ENCODE measurements at places on chromosomes 11 and 22.

GRCh38 chr11:17703951-17704350 is 15.4 kb upstream of the MYOD1 start:
- no peak for DNase-seq

DNA sequence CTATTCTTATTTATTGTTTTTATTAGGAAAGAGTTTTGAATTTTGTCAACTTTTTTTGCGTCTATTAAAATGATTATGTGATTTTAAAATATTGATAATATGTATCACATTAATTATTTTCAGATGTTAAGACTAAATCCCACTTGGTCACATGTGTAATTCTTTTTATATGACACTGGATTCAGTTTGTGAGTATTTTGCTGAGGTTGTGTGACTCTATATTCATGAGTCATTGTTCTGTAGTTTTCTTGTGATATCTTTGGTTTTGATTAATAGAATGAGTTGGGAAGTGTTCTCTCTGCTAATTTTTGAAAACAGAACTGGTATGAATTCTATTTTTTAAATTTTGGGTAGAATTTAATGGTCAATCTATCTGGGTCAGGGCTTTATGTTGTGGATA is 317.9 kb downstream of the ETS1 start:
- no peak for DNase-seq

GRCh38 chr11:63938479-63939396 is at the start of gene NAA40:
NAA40 (plus strand) TSS chr11:63939002; CDS start chr11:63939097, 95 bp downstream.
- DNase-seq = peak; percentile 94

DNA sequence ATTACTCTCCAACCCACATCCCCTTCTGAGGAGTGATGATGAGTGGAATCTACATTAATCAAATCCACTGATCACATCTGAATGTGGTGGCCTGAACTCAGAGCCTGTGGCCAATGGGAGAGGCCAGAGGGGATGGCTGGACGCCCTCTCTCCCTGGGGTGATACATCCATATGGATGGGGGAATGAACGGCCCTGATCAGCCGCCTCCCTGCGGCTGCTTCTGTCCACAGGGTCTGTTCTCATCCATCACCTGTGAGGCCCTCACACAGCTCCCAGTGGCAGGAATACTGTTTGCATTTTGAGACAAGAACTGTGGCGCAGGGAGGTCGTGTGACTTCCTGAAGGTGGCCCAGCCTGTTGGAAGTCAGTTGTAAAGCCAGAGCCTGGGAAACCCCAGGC is 78.3 kb upstream of the SHISAL1 start:
- no peak for DNase-seq

DNA sequence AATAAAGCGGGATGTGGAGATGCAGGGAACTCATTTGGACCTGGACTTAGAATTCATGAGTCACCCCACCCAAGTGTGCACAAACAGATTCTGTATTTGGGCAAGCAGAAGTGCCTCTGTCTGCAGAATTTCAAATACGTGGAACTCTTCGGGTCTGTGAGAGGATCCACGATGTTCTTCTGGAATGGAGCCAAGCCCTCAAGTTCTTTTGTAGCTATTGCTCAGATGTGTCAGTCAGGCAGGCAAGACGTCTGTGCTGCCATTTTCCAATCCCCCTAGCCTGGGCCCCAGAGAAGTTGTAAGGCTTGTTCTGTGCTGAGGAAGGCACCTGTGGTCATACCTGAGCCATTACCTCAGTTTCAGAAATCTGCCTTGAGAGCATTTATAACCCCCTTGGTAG is 132.8 kb upstream of the RASSF10 start:
- no peak for DNase-seq

- no peak for DNase-seq
Observed at GRCh38 chr11:101008961-101009689, 120.5 kb downstream of the PGR start.

GRCh38 chr11:65849366-65849765 is 8.6 kb downstream of the CFL1 start:
- no peak for DNase-seq

- no peak for DNase-seq
Observed at GRCh38 chr11:34749666-34750659, 129.1 kb downstream of the EHF start.

DNA sequence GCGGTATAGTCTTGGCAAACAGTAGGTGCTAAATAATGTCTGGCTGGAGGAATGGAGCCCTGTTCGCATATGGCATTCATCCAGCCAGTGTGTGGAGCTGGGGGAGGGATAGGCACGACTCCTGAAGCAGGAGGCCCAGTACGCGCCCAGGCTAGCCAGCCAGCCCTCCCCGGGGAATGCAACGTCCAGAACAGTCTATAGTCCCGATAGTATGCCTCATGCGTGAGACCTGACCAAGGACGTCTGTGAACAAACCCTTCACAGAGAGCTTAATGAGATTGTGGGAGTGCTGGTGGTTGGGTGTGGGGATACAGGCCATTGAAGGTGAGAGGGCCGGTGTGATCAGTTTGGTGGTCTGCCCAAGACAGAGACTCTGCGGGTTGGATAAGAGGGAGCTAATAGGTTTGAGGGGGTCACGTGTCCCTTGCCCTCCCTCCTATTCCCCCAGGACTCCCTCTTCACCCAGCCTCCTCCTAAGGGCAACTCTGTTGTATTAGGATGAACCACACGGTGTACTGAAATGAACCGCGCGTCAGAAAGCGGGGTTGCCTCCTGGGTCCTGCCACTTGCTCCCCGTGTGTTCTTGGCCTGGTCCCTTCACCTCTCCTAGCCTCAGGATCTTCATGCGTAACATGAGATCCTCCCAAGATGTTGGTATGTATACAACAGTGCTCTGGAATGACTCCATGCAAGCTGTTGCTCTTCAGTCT is 987 bp upstream of the GRIK4 start:
- no peak for DNase-seq

DNA sequence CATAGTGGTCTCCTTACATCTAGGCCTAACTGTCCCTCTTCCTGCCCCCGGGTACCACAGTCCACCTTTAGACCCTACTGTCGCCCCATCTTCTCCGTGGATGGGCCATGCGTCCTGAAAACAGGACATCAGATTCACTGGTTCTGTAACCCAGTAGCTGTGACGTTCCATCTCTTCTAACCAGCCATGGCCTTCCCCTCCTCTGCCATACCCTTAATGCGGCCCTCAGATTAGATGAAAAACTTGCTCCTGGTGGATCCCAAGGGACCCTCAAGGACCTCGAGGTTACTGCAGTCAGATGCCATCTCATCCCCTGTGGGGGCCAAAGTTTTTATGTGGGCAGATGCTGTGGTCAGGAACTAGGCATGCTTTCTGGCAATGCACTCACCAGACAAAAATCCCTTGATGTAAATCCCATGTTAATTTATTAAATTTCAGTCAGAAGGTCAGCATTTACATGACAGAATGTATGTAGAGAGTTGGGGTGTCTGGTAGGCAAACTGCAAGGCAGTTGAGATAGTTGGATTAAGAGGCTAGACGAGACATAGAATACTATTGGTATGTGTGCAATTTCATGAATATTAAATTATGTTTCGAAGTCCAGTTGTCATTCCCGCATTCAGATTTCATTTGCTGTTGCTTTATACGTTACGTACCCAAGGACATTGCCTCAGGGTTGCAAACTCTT is 64.3 kb downstream of the WNT11 start:
- no peak for DNase-seq

DNA sequence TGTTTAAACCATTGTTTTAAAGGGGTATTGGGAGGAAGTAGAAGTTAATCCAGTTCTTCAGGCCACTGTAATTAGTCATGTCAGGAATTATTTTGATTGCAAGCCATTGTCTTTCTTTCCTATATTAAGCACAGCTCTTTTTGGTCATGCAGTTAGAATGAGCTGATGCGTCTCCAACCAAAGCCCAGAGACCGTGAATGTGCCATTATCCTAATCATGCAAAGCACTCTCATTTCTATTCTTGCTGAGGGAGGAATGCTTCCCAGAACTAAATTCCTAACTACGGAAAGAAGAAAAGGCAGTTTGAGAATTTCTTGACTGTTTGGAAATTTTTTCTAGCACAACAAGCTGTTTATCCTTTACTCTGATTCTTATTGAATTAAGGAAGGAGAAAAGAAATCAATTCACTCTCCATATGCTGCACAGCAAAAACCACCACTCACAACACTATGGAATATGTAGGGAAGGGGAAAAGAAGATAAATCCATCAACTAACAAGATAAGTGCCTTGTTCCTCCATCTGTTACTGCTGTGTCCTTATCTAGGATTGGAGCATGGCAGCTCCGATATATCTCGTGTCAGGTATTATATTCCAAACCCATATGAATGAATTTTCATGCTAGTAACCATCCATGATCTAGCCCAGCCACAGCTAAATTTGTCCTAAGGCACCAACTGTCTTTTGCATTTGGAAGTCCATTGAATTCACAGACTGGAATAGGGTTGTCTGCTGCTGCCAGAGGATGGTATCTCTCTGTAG is 70.8 kb downstream of the NTM start:
- no peak for DNase-seq

DNA sequence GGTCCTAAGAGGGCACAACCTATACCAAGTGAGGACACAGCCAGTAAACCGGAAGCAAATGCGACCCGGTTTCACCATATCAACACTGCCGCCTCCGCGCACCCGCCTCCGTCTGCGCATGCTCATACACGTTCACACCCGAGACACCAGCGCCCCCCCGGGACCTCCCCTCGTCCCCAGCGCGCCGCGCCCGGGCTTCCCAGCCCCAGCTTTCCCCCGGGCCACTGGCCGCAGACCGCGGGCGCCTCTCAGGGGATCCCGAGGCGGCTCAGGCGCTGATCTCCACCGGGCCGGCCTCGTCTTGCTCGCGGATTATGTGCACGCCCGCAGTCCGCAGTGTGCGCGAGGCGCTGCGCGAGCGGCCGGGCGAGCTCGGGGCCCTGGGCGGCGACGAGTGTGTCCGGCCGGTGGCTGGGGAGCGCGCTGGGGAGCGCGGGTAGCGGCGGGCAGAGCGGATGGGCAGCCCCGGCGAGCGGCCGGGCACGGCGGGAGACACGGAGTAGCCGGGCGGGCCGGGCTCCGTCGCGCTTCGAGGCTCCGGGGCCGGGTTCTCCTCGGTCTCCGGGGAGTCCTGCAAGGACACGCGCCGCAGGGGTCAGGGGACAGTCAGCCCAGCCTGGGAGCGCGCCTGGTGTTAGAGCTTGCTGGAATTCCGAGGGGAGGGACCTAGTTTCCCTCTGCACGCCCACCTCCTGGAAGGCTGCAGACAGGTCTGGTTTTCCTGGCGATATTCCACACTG is 2.0 kb downstream of the HEPN1 start:
- peak; percentile 57 for DNase-seq

DNA sequence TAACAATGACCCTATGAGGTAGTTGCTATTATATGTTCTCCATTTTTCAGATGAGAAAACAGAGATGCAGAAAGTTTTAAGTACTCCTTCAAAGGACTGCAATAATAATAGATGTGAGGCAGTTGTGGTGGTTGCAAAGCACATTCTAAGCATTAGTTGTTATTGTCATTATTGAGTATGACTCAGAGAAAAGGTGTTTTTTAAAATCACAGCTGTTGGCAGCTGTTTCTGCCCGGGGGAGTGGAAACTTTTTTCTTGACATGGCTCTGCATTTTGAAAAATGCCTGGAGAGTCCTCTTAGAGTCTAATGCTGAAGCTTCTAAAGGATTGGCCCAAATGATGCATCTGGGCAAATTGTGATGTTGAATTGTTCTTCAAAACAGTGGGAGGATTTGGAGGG is 244.5 kb upstream of the MPPED2 start:
- no peak for DNase-seq

DNA sequence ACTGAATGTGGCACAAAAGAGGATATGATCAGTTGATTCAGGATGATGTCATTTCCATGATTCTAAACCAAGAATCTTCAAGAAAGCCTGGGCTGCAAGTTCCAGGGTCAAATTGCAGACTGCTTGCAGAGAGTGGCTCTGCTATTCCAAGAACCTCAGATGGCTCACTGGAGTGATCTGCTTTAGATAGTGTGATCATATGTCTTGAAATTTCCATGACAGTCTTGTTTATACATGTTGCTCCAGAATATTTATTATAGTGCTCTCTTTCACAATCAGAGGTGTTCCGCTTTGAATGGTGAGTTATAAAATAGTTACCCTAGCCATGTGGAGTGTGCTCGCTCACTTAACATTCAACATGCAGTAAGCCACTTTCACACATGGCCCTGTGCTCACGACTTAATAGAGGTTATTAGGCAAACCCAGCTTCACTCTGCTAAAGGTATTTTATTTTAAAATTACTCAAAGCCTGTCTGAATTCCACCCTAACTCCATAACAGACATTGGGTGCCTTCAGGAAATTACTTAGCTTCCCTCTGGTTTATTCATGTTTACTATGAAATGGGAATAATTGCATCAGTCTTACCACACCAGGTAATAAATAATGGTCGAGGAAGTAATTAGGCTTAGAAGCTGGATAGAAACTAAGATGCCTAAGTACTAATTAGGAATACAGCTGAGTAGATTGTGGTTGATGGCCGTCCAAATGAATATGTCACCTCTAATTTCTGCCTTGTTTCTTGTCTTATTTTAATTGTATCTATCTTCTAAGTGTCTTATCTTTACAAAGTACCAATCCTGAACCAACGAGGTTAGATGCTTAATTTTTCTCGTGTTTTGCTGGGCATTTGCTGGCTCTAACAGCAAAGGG is 187.9 kb downstream of the ETS1 start:
- DNase-seq = no peak

GRCh38 chr11:17613983-17614382 is 66.9 kb downstream of the OTOG start:
- DNase-seq = no peak

- no peak for DNase-seq
Observed at GRCh38 chr22:22521631-22522030, 1.6 kb upstream of the ZNF280A start.

DNA sequence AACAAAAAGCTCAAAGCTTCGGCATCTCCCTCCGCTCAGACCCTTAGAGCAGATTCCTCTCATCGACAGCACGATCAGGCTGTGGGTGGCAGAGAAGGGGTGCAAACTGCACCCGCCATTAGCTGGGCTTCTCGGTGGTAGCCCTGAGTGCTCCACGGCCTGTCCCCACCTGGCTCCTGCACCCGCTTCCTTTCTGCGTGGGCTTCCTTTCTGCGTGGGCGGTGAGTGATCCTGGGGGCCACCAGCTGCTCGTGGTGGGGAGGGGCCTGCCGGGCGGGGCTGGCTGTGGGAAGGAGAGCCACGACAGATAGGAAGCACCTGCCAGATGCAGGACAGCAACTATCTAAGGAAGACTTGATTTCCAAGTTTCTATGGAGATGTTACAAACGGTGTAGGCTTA is 55.0 kb downstream of the BRD1 start:
- DNase-seq = peak; percentile 29

DNA sequence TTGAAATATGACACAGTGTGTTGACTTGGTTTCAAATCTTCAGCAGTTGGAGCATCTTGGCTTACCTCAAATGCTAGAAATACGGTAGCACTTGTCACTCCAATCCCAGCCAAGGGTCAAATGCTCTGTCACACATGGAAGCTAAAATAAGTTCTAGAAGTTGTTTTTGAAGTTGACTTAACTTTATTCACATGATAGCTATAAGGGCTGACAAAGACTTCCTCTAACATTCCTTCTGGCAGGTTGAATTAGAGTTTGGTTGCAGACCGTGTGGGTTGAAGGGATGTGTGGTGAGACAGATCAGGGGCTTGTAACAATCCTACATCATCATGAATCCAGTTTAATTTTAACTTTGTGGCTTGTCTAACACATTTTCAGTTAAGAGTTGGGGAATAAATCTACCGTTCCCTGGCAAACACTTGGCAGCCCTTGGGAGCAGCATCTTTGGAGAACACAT is 4.6 kb downstream of the SLN start:
- DNase-seq = no peak

- DNase-seq = no peak
Observed at GRCh38 chr11:113553235-113553634, 78.0 kb upstream of the DRD2 start.

- DNase-seq = no peak
Observed at GRCh38 chr11:115918576-115918975, 414.4 kb upstream of the CADM1 start.

GRCh38 chr11:112583261-112583893 is 322.7 kb upstream of the PLET1 start:
- no peak for DNase-seq
